ENCODE measurements at places on chromosomes 7 and 10.

- DNase-seq: no peak
Measured at GRCh38 chr7:139730746-139731612, 46.8 kb downstream of the HIPK2 start.

DNA sequence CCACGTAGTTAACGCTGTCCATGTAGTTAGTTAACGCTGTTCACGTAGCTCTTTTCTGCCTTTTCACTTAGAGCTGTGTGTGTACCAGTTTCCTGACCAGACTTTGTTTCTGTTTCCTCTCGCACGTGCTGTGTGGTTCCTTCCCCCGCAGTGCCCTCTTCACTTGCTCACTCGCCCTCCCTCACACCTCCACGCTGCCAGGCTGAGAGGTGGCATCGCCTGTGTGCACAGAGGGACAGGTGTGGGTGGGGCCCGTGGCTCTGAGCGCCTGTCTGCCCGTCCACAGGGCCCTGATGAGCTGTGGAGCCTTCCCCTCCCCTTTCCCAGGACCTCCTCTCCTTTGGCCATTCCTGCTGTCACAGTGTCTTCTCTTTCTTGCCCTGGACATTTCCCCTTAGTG, 30.6 kb downstream of the WDR37 start:
- DNase-seq: no peak

DNA sequence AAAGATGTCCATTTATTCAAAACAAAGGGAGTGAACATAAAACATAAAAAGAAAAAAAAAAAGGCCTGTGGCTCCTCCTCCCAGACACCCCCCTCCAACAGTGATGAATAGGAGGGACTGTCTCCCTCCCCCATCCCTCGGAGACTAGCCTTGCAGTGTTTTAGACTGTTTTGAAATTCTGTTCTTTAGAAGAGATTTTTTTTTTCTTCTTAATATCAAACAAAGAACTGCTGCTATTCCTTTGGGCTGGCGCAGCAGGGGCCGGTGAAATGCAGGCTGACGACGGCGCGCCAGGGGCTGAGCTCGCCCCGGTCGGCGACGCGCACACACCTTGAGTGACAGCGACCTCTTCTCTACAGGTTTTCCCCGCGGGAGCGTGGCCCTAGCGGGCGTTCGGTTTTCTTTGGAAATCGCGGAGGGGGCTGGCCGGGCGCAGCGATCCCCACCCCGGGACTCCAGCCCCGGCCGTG, at the start of gene LANCL2:
TSS of gene LANCL2 (plus strand) at position 133 of the 470 bp plus-strand sequence. CDS start 689 bp downstream, outside the sequence.
- DNase-seq: peak; percentile 59

GRCh38 chr7:138564365-138564764, 104.3 kb downstream of the TRIM24 start:
- DNase-seq: no peak

GRCh38 chr10:78757344-78757925, 311.3 kb upstream of the ZMIZ1 start:
- DNase-seq: no peak

DNA sequence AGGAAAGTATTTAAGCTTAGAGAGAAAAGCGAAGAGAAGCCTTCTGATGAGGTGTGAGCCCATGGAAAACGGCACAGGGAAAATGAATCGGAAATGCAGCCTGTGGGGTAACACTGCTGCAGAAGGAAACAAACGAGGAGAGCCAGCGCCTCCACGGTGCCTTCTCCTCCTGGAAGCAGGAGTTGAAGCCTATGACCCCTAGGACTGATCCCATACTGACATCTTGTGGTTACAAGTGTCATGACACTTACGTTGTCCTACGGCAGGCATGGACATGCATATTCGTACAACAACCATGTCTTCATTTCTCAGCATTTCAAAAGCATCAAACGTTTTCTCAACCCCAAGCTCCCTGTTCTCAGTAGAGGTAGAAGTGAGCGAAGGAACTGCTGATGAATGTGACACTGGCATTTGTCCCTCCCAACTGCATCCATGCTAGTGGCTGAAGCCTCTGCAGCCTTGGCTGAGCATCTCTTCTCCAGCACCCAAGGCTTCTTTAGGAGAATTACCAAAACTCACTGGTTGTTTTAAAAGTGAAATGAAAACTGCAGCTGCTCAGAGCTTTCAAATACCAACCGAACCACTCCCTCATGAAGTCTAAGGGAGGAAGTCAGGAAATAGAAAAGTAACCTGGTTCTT, 160.2 kb downstream of the JAZF1 start:
- DNase-seq: peak; percentile 18

DNA sequence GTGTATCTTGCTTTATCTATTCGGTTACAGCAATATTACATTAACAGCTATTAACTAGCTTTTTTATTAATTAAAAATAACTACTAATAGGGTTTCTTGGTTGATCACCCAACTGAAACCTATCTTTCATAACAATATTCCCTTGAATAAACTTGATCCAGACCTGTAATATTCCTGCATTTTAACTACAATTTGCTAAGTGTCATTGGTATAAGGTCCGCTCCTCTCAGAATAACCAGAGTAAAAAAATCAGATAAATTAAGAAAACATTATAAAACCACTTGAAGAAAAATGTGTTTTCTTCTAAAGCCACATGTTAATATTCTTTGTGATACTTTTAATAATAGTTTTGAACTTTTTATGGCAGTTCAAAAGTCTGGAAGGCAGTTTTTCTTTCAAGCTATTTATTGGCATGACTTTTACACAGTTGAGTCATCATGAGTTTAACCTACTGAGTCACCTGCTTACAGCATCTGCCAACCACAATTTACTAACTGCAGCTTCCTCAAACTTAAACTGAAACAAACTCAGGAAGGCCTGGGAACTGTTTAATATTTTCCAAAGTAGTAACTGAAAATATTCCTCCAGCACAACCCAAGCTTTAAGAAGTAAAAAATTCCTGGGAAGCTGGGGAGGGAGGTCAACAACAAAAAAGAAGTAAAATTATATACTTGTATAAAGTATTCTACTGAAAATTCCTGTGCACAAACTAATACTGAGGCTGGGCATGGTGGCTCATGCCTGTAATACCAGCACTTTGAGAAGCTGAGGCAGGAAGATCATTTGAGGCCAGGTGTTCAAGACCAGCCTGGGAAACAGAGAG, 103.2 kb downstream of the NRBF2 start:
- no peak for DNase-seq

DNA sequence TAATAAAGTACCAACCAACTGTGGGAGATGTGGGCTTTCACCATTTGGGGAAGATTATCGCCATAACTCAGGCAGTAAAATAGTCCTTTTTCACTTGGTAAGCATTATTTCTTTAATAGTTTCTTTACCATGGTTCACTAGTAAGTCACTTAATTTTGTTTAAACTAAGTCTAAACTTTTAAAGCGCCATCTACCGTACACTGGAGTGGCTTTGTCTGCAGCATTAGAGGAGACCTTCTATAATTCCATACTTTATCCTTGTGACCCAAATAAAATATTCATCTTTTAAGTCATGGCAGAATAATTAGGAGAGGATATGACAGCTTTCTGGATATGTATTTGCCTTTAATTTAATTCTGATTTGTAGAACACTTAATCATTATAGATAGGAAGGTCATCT, 468.0 kb downstream of the MAGI2 start:
- DNase-seq: no peak

DNA sequence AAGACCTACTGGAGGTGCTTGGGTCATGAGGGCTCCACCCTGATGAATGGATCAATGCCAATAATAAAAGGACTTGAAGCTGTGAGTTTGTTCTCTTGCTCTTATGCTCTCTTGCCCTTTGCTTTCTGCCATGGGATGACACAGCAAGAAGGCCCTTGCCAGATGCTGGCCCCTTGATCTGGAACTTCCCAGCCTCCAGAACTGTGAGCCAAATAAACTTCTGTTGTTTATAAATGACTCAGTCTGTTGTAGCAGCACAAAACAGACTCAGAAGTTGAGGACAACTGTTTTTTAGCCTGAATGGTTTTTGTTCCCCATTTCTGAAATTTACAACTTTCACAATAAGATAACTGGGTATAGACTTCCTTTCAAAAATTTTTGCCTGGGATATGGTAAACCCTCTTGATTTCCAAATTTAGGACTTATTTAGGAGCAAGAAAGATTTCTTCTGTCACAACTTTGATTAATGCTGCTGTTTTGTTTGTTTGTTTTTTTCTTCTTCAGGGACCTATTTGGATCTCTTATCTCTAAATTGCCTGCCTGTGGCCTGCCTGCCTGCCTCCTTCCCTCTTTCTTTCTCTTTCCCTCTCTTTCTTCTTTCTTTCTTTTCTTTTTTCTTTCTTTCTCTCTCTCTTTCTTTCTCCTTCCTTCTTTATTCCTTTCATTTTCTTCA, 12.1 kb downstream of the ENTPD1 start:
- no peak for DNase-seq

DNA sequence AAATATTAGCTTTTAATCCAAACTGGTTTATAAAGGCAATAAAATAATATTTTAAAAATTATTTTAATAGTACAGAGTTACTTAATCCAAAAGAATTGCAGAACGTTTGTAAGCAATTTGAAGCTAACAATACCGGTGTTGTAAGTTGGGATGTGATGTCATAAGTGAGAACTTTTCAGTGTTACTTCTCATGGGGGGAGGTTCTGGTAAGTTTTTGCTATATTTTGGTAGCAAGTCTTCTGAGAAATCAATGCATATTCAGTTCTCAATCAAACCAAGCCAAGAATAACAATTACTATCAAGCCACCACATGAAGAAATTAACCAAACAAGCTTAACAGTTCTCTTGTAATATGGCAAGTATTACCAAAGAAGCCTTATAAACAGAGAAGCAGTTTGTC, 147.1 kb upstream of the ASAH2 start:
- DNase-seq: no peak

- DNase-seq: no peak
Measured at GRCh38 chr7:36970551-36971514, 246.5 kb upstream of the AOAH start.

GRCh38 chr10:114079421-114079820, 35.8 kb downstream of the ADRB1 start:
- no peak for DNase-seq

- DNase-seq: no peak
Measured at GRCh38 chr7:98216941-98217622, 5.8 kb downstream of the BHLHA15 start.

GRCh38 chr10:119373294-119374102, 166.1 kb downstream of the GRK5 start:
- DNase-seq: no peak

- DNase-seq: no peak
Measured at GRCh38 chr7:2523941-2524807, 4.6 kb downstream of the LFNG start.

GRCh38 chr10:61472090-61472674, 19.0 kb upstream of the TMEM26 start:
- DNase-seq: no peak

- DNase-seq: no peak
Measured at GRCh38 chr7:668139-668931, 58.2 kb upstream of the DNAAF5 start.

GRCh38 chr7:1073142-1073977, 14.6 kb upstream of the GPER1 start:
- DNase-seq: no peak

GRCh38 chr7:158228986-158229385, 358.6 kb downstream of the PTPRN2 start:
- DNase-seq: no peak

DNA sequence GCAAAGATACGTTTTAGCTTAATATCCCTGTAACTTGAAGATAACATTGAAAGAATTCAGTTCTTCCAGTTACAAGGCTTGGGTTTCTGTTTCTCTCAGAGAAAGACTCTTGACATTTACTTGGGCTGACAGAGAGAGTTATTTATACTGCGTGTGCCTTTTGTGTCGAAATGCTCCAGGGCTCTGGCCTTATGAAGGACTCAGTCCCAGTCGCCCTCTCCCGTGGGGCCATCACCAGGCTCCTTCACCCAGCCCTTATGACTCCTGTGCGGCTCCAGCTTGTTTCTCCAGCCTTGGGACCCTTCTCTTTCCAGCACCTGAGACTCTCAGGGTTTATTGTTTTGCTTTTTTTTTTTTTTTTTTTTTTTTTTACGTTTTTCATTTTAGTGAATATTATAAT, 242.3 kb upstream of the DKK1 start:
- no peak for DNase-seq

DNA sequence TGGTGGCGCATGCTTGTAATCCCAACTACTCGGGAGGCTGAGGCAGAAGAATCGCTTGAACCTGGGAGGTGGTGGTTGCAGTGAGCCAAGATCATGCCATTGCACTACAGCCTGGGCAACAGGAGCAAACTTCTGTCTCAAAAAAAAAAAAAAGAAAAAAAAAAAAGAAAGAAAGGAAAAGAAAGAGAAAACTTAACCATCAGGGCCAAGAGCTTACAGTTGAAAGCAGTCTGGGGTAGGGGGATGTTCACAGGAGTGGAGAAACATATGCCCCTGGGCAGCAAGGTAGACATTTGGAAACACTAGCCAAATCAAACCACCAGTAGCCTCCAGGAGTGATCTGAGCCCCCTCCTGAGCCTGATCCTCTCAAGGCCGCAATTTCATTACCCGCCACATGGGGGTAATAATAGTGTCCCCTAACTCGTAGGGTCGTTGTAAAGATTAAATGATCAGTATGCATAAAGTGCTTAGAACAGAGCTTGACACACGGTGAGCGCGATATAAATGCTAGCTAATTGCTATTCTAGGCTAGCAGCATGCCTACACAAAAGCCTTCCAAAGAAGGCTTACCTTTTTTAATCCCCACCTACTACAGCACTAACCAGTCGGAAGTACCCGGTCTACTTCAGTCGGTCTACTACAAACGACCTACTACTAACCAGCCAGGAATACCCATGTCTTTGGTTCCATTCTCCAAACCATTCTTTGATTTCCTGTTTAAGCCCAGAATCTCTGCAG, 274.3 kb upstream of the NEBL start:
- DNase-seq: peak; percentile 11

GRCh38 chr7:143408252-143408685, 387 bp downstream of the EPHA1 start:
- DNase-seq: no peak

DNA sequence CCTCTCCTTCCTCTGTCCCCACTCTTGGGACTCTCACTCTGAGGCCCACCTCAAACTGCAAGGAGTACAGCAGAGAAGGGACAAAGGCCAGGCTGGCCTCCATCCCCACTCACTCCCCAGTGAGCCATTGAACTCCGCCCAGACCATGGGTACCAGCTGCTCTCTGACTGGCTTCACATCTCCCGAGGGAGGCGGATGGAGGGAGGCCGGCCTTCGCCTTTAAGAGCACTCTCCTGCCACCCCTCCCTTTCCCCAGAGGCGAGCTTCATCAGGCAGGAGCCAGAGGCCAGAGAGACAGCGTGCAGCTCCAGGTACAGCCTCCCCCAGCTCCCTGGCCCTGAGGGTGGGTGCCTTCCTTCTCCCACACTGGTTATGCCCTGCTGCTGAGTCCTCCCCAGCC, 1.8 kb upstream of the LDB3 start:
- no peak for DNase-seq

DNA sequence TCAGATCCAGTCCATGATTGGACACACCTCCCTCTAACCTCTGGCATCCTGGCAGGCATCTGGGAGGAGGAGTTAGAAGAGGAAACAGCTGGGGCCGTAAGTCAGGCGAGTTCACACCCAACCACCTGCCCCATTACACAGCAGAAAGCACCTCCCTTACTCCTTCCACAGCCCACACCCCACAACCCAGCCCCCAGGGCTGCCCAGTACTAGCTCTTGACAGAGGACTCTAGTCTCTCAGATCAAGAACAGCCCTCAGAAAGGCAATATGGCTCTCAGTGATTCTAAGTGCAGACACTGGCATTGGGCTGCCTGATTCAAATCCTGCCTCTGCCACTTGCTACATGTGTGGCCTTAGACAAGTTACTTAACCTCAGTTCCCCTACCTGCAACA, 34.1 kb downstream of the KCNMA1 start:
- DNase-seq: no peak

GRCh38 chr7:73966062-73966940, 61.7 kb upstream of the ELN start:
- no peak for DNase-seq
